Hematopoietic multipotent progenitor cell treated with erythropoietin and hydrocortisone succinate and interleukin-3 and kit ligand, for 8 days (in vitro differentiated cells): ENCODE measurements at places on chromosomes 11 and 22.

DNA sequence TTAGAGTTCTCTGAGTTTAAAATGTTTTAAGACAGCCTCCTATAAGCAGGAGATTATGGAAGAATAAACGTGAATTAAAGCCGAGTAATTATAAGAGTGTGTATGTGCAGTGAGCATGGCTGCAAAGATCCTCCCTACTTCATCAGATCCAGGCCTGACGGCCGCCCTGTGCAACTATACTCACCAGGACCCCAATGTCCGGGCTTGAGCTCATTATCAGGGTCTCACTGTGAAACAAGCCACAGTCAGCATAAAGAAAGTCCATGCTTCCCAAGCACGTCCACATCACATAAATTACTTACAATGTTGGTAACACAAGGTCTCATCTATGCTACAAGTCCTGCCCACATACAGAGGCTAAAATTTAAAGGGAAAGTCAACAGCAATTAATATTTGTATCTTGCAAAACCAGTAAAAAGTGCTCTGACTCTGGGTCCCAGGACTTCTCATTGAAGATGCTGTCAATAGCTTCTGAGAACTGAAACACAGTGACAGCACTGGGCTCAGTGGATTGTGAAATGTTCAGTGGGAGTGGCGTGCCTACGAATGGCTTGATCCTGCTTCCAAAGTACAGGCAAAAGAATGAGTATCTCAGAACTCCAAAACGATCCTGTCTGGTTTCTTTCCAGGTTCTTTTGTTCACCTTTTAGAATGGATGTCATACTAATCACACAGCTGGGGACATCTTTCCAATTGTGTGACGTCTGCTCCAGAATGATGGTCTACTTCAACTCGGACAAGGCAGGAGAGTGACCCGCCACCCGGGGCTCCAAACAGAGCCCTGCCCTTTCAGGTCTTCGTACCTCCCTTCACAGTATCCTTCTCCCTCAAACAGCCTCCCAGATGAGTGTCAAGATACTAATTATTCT, 72.1 kb upstream of the ARFGAP3 start:
- DNase-seq = no peak

- DNase-seq = peak; percentile 49
These were observed 27.0 kb upstream of the AMOTL1 start for GRCh38 chr11:94741022-94741679.

GRCh38 chr11:75133976-75134375, 16.9 kb upstream of the SLCO2B1 start:
- no peak for DNase-seq

DNA sequence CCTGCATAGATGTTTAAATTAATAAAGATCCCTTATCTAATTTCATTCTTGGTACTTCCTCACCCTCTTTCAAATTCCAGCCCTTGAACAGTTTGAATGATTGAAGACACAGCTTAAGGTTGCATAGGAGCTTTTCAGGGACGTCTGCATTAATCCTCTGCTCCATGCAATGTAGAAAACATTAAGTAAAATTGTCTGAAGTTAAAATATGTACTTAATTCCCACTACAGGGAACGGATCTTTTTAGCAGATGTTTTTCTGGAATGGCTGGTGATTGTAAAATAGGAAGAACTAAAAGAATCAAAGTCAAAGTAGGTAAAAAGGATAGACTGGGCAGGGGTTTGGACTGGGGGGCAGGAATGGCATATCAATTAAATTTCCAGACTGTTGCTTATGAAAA, 58.9 kb downstream of the ABTB2 start:
- DNase-seq = no peak

GRCh38 chr11:9138133-9138453, 46.7 kb upstream of the SCUBE2 start:
- DNase-seq = no peak

DNA sequence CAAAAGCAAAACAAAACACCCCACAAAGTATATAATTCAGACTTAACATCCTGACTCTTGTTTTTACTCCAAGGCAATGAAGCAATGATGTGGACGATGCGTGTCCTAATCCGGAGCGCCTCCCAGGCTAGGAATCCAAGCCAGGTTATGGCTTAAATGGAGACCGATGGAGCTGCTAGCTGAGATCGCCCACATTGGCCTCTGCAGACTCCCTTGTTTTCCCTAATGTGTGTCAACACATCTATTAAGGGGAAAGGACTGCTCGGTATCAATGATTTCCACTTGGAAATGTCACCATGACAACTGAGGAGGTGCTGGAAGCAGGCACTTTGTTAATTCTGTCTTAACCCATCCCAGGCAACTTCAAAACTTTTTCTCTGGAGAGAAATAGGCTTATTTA, 311.7 kb downstream of the TBC1D22A start:
- DNase-seq = no peak

GRCh38 chr11:111878385-111878848, 548 bp downstream of the FDXACB1 start:
- no peak for DNase-seq

DNA sequence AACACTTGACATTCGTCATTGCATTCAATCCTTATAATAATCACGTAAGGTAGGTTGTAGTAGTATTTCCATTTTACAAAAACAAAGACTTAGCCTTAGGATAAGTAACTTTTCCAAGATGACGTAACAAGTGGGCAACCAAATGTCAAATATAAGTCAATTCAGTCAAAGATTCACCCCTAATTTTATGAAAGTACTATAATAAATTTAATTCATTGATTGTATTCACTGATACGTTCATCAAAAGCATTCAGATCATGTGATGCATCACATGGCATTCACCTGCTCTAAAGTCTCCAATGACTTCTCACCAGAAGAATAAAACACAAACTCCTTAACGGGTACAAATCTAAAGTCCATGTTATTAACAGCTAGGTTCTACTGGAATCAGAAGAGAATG, 2.1 kb downstream of the KIF18A start:
- DNase-seq = peak; percentile 14

DNA sequence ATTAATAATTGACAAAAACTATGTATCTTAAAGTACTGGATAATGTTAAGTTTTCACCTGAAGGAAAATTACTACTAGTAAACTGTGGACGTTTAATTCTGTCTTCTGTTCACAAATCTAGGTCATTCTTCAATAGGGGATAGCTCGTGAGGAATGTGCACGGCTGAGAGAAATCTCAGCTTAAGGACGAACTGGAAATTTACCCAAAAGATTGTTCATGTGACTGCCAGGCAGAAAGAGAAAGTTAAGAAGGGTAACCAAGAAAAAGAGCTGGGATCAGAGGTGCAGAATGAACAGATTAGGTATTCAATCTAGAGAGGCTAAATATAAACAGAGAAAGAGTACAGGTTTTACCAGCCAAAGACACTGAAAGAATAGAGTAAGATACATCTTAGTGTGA, 245.3 kb downstream of the CASP12 start:
- no peak for DNase-seq

GRCh38 chr11:27201454-27202302, 161.1 kb downstream of the BBOX1 start:
- peak; percentile 46 for DNase-seq

DNA sequence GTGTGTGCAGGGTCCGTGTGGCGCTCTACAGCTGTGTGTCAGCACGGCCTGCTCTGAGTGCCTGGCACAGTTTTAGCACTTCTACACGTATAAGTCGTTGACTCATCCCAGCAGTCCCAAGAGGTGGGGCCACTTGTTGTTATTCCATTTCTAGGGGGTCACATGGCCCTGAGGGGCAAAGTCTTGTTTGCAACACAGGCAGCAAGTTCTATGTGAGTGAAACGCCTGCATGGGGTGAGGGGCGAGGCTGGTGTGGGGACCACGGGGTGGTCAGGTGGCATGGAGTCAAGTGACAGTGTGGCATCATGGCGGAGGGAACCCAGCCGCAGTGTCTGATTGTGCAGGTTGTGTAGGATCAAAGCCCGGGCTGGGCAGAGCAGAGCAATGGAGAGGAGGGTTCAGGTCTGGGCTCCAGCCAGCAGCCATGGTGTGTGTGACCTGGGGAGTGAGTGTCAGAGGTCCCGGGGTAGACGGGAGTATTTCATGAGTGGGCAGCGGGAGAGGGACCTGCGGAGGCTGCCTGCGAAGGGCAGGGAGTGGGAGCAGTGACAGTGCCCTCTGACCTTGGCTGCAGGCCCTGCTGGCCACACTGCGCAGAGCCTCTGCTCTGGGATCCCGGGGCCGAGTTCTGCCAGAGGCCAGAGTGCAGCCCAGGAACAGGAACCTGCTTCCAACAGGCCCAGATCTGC, 27.9 kb downstream of the SHANK3 start:
- DNase-seq = no peak

DNA sequence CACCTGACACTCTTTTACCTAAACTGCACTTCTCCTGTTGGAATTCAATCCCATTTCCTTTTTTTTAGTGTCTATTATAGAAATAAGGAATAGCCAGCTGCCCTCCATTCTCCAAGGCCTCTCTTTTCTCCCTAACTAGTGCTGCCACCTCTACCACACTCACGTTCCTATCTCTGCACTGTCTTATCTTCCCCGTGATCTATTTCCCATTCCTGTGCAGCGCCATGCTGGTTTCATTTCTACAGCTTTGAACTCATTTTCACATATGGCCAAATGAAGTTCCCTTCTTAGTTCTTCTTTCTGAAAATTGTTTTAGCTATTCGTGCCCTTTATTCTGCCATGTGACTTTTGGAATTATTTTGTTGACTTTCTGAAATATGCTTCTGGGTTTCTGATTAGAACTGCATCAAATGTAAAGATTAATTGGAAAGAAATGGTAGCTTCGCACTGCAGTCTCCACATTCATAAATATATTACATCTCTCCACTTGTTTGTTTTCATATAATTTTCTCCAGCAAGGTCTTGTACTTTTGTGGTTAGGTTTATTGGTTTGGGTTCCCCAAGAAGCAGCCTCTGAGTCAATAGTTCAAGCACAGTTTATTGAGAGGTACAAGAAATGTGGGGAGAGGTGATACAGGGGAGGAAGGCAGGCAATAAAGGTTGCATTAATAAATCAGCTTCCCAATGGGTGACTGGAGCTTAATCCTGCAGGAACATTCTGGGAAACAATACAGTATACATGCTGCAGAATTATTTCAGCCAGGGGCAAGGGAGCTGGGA, 43.7 kb upstream of the DRD2 start:
- DNase-seq = no peak

DNA sequence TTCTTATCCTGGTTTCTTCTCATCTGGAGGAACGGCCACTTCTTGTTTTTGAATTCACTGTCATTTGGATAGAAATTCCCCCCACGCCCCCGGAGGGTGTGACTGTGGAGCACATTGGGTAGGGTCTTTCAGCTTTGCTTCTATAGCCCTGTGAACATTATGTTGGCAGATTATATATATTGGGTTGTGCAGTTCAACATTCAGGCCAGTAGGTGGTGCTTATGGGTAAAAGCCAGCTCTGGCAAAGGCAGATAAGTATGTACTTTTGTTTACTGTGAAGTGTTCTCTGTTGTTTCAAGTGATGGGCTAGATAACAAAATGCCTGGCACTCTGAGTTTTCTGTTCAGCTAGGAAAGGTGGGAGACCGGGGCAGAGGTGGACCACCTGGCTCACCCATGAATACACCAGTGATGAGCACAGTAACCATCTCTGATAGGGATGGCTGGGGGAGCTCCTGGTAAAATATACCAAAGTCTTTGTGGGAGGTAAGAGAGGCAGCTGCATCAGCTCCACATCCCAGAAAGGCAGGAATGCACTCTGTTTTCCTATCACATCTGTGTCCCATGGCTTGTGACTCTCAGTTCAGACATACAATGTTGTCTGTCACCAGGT, 1348.2 kb upstream of the RAG2 start:
- peak; percentile 70 for DNase-seq

DNA sequence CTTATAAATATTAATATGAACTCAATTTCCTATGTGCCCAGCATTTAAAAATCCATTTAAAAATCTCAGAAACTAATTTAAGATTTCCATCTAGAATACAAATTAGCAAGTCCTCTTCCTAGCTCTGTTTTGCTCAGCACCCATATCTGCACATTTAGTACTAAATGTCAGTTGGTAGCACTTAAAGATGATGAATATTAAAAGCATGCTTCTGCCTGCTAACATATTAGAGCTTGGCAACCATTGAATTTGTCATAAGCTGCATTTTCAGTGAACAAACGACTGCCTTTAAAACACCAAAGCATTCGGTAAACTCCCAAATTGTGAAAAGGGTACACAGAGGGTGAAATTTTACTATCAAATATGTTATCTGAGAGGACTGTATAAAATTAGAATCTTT, 177.7 kb downstream of the CADM1 start:
- no peak for DNase-seq

GRCh38 chr11:98871690-98872089, 149.1 kb upstream of the CNTN5 start:
- no peak for DNase-seq

- no peak for DNase-seq
These were observed 22.6 kb downstream of the ACO2 start for GRCh38 chr22:41491374-41492100.

DNA sequence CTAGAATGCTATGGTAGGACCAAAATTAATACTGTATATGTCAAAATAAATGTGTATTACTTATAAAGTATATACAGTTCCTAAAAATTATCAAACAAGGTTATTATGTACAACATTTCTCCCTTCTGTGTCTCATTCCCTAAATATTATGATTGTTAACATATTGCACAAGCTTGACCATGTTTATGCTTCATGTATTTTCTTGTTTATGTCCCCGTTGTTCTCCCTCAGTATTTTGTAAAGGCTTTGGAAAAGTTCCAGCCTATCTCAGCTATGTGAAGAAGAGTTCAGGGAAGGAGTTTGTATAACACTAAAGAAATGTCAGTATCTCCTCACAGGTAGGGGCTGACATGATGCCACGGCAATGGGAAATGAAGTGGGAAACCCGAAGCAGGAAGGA, 19.6 kb downstream of the ADM start:
- DNase-seq = no peak

- DNase-seq = no peak
These were observed 54.1 kb downstream of the LDLRAD3 start for GRCh38 chr11:35997902-35998520.

- no peak for DNase-seq
These were observed 305.5 kb downstream of the DDX10 start for GRCh38 chr11:108970221-108970991.

DNA sequence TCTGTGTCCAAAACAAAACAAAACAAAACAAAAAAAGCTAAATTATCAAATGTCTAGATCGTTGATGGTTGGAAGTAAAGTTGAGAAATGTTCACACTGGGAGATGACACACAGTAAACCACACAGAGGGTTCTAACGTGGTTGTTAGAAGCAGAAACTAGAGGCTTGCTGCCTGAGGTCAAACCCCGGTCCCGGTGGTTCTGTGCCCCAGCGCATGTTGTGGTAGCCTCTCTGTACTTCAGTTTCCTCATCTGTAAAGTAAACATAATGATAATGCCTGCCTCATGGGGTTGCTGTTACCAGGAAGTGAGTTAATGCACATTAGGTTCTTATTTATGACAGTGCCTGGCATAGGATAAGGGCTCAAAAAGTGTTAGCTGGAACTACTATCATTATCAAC, 33.4 kb downstream of the PPARA start:
- no peak for DNase-seq
